ENCODE measurements at places on chromosomes 16 and 17. TPM values are rescaled to one million over a fixed set of nuclear protein-coding genes. Genes with fewer than 3 reads are reported as not detected.

DNA sequence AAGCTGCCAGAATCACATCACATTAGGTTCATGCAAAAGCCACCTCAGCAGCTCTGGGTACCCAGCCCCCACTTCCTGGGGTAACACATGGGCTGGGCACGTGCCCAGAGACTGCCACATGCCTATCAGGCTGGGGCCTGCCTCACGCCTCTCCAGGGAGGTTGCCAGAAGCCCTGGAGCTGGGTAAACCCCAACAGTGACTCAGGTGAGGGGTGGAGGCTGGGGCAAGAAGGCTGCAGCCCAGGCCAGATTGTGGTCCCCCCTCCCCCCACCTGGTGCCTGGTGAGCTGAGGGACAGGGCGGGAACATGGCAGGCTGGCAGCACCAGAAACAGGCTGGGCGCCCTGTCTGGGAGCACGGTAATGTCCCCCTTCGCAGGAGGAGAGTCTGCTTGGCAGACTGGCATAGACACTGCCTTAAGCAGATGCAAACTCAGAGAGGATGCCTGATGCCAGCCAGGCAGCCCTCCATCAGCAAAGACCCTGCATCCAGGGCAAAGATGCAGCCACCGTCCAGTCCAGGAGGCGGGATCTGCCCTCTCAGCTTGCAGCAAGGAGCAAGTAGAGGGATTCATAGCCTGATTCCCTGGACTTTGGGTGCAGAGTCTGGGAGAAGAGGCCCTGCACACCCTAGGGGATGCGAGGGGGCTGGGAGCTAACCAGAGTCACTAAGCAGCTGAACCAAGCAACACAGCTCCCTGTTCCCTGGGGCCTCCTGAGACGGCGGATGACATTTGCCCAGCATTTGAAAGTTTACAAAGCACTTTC lies 28.8 kb downstream of the NGFR start:
- peak; percentile 71 for DNase-seq

GRCh38 chr17:31453896-31454295 lies 62.4 kb downstream of the RAB11FIP4 start:
- no peak for DNase-seq

TUFM gene
- 323 TPM for total RNA-seq

DNA sequence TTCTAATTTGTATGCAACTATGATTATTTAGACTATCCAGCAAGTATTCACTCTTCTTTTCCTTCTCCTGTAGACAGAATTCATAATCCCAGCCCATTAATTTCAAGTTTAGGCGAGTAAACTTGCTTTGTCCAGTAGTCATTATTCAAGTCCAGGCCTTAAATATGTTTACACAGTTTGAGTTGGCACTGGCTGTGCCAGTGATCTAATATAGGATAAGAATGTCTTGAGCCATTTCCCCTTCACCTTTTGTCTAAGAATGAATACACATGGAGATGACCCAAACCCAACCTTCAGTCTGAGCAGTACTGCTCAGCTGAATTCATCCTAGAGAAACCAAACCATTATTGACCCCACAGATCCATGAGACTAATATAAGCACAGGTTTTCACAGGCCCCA lies 930.4 kb upstream of the CDH8 start:
- no peak for DNase-seq

KRT9 gene
- not detected for total RNA-seq

PRPSAP2 gene
- 63.0 TPM for total RNA-seq

DNA sequence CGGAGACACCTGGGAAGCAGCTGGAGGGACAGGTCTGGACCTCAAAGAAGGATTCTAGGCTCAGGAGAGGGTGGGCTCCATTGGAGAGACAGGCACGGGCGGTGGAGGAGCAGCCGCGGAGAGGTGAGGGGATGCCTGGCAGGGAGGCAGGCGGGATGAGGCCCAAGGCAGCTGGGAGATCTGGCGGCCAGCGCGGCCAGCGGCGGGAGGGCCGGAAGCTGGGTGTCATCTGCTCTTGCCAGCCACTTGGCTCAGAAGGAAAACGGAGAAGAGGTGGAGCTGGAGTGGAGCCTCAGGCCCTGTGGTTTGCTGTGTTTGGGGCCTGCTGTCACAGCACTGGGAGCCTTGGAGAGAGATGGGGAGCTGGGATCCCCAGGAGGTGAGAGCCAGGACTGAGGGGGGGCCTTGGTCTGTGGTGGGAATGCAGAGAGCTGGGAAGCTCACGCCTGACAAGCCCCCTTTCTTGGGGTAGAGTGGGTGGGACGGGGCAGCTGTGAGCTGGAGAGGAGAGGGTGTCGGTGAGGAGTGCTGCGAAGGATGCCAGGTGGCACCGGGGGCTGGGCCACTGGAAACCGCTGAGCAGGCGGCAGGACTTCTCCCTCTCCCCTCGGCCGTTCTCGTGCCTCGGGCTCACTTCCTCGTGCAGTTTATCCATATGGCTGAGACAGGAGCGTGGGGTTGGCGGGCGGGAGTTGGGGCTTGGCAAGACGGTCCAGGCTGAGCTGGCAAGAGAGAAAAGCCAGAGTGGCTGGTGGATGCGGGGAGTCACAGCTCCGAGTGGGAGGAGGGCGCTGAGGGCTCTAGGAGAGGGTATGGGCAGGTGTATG lies 8.0 kb downstream of the TBC1D24 start:
- no peak for DNase-seq

CES5A gene
- not detected for total RNA-seq
